Cardiac muscle cell (in vitro differentiated cells and primary cell): ENCODE measurements at places on chromosomes 2 and 18. TPM values are rescaled to one million over a fixed set of nuclear protein-coding genes. Genes with fewer than 3 reads are reported as not detected.
A peak's percentile ranks its signal among the peaks of the same experiment; 100 is the strongest.

Gene PLCL1
- polyA plus RNA-seq = 3.8 and 7.8 TPM in 2 replicates

Gene FMNL2
- 5.1 and 6.6 TPM in 2 replicates for polyA plus RNA-seq

Gene LIPG
- polyA plus RNA-seq = 1.5 and 2.8 TPM in 2 replicates

Gene ERICH2
- polyA plus RNA-seq = 2.9 and 6.2 TPM in 2 replicates

Gene CYTIP
- polyA plus RNA-seq = 0.15 TPM in 1 of 2 replicates, not detected in the other

Gene C1QL2
- polyA plus RNA-seq = 0.60 TPM in 1 of 2 replicates, not detected in the other

Gene NETO1
- 2.8 and 5.8 TPM in 2 replicates for polyA plus RNA-seq

Gene GCG
- not detected in 2 replicates for polyA plus RNA-seq

Gene ONECUT2
- 0.04 TPM in 1 of 2 replicates, not detected in the other for polyA plus RNA-seq

Gene NEU2
- not detected in 2 replicates for polyA plus RNA-seq

Gene AGXT
- polyA plus RNA-seq = 0.75 and 0.99 TPM in 2 replicates

Gene TMEM127
- 71.0 and 84.2 TPM in 2 replicates for polyA plus RNA-seq

Gene TMEM247
- not detected in 2 replicates for polyA plus RNA-seq

Gene LDLRAD4
- 7.6 and 11.5 TPM in 2 replicates for polyA plus RNA-seq

DNA sequence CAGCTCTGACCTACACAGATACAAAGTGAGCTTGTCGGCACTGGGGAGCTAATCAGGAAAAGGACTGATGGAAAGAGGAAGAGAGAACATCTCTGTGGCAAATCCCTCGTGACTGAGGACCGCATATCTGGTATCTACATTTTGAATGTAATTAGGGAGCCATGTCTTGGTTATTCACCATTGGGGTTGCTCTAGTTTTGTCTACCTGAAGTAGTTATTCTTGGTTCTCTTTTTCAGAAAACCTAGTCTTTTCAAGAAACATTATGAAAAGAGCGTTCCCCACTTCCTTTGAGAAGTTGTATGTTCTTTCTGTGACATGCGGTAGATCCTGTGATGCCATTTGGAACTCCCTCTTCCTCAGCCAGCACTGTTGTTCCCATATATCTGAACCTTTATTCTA is 104.4 kb downstream of the DOCK10 start:
- no peaks in the 10 kb centered on the region for H3K36me3 ChIP-seq
- H3K4me3 ChIP-seq = no peak overlapping the region
- DNase-seq = no peak
- H3K4me1 ChIP-seq = peaks cover 6% of the 10 kb centered on the region
- peaks cover 7% of the 10 kb centered on the region for H3K27me3 ChIP-seq
- H3K27ac ChIP-seq = no peak overlapping the region

DNA sequence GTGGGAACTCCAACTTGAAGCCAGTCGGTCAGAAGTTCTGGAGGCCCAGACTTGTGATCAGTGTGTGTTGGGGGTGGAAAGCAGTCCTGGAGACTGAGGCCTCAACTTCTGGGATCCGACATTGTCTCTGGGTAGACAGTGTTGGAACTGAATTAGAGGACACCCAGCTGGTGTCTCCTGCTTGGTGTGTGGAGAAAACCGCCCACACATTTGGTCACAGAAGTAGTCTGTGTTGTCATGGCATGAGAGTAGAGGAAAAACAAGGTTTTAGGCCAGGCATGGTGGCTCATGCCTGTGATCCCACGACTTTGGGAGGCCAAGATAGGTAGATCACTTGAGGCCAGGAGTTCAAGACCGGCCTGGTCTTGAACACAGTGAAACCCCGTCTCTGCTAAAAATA is 51.5 kb downstream of the PUM2 start:
- no peaks in the 10 kb centered on the region for H3K27me3 ChIP-seq
- peaks cover 2% of the 10 kb centered on the region for H3K4me1 ChIP-seq
- no peak overlapping the region for H3K4me3 ChIP-seq
- peaks cover 30% of the 10 kb centered on the region for H3K36me3 ChIP-seq
- no peak for DNase-seq

DNA sequence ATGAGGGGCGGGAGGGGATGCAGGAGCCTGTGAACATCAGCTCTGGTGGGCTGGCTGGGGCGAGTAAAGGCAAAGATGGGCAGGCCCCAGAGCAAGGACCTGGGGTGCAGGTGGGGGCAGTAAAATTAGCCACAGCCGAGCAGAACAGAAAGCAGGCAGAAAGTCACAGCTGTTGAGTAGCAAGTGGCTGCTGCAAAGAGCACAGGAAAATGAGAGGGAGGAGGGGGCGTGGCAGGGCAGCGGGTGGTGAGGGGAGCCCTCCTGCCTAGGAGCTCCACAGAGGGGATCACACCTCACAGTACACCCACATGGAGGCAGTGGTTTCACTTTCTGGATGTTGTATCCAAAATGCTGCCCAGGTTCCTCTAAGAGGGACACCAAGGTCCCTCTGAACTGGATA is 79.6 kb downstream of the LBH start:
- no peak overlapping the region for H3K27ac ChIP-seq
- H3K27me3 ChIP-seq = no peaks in the 10 kb centered on the region
- H3K4me1 ChIP-seq = no peaks in the 10 kb centered on the region

GRCh38 chr2:54471221-54471711 is 15.1 kb downstream of the SPTBN1 start:
- no peaks in the 10 kb centered on the region for H3K27me3 ChIP-seq
- H3K4me3 ChIP-seq = peak overlapping the region; percentile 22
- peak; percentile 92 for DNase-seq
- peaks cover 76% of the 10 kb centered on the region for H3K4me1 ChIP-seq
- no peaks in the 10 kb centered on the region for H3K36me3 ChIP-seq
- peak overlapping the region; percentile 99 for H3K27ac ChIP-seq

- H3K36me3 ChIP-seq = peaks cover 28% of the 10 kb centered on the region
- H3K27me3 ChIP-seq = no peaks in the 10 kb centered on the region
- H3K27ac ChIP-seq = peak overlapping the region; percentile 94
- peak; percentile 30 for DNase-seq
- no peak overlapping the region for H3K4me3 ChIP-seq
- H3K4me1 ChIP-seq = peaks cover 76% of the 10 kb centered on the region
Observed at GRCh38 chr2:66569321-66569851, 134.5 kb downstream of the MEIS1 start.

DNA sequence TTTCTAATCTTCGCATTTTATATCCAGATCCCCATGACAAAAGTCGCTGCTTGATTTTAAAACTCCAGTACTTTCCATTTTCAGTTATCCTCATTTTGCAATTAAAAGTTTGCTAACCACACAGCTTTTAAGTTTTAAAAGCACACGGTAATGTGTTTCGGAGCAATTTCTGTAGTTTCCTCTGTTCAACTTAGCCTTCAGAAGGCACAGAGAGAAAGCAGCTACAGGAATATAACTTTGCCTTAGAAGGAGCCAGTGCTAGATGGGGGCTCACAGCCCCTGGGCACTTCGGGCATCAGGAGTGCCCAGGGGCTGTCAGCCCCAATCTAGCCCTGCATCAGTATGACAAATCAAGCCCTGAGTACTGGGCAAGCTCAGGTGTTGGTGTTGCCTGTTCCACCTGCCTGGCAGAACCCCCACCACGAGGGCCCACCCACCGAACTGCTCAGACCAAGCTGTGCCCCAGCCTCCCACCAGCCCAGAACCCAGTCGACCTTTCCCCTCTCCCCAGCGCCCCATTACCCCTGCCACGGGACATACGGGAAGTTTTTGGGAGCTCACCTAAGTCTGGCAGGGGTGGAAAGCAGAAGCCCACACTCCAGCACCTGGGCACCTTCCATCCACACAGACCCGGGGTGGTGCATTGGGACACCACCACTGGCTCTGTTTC is 47.3 kb downstream of the TRABD2A start:
- H3K27me3 ChIP-seq = no peaks in the 10 kb centered on the region
- no peak overlapping the region for H3K27ac ChIP-seq
- no peaks in the 10 kb centered on the region for H3K36me3 ChIP-seq
- H3K4me3 ChIP-seq = no peak overlapping the region
- H3K4me1 ChIP-seq = no peaks in the 10 kb centered on the region

DNA sequence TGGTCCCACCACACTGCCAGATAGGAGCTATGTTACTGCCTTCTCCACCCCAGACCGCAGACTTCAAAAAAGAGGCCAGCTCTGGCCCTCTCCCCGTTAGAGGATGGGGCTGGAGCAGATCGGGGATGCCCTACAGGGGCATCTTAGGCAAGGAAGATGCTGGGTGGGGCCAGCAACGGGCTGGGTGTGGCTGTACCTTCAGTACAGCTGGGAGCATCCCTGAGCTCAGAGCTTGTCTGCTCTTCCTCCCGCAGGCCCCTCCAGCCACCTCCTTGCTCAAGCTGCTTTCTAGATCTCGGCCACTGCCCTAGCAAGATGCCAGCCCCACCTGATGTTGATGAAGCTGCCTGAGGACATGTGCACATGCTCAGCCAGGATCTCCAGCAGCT is 9.8 kb downstream of the PTPRN start:
- no peak overlapping the region for H3K4me3 ChIP-seq
- H3K27me3 ChIP-seq = peaks cover 47% of the 10 kb centered on the region

DNA sequence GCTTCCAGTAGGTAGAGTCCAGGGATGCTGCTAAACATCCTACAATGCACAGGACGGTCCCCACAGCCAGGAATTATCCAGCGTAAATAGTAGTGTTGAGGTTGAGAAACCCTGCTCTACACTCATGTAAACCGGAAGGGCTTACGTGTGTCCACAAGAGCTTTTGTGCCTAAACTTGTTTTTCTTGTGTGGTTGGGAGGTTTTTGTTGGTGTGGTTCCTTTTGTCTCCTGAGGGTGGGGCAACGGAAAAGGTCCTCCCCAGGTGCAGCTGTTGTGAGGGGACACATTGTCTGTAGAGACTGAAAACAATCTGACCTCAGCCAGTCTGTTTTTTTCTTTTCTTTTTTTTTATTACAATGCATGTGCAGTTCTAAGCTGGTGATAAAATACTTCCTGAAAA is 72.7 kb upstream of the MGAT5 start:
- H3K27ac ChIP-seq = no peak overlapping the region
- H3K27me3 ChIP-seq = no peaks in the 10 kb centered on the region
- H3K4me3 ChIP-seq = no peak overlapping the region

DNA sequence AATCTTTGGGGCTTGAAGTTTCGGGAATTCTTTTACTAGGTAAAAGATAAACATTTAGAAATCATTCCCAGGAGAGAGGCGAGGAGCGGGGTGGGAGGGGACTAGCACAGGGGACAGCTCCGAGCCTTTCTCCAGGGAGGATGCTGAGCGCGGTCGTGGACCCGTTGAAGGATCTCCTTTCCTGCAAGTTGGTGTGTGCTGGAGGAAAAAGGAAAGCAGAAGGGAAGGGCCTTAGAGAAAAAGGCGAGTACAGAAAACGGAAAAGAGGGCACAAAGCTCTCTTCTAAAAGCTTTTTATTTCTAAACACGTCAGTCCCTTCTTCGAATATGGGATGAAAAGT is 640 bp downstream of the SLC39A6 start:
- no peak overlapping the region for H3K27ac ChIP-seq
- H3K4me3 ChIP-seq = peak overlapping the region; percentile 87
- peak; percentile 52 for DNase-seq
- H3K27me3 ChIP-seq = no peaks in the 10 kb centered on the region

GRCh38 chr18:13268158-13269012 is 49.8 kb downstream of the LDLRAD4 start:
- peak overlapping the region; percentile 20 for H3K27ac ChIP-seq
- H3K4me3 ChIP-seq = no peak overlapping the region
- peak; percentile 47 for DNase-seq
- no peaks in the 10 kb centered on the region for H3K36me3 ChIP-seq

DNA sequence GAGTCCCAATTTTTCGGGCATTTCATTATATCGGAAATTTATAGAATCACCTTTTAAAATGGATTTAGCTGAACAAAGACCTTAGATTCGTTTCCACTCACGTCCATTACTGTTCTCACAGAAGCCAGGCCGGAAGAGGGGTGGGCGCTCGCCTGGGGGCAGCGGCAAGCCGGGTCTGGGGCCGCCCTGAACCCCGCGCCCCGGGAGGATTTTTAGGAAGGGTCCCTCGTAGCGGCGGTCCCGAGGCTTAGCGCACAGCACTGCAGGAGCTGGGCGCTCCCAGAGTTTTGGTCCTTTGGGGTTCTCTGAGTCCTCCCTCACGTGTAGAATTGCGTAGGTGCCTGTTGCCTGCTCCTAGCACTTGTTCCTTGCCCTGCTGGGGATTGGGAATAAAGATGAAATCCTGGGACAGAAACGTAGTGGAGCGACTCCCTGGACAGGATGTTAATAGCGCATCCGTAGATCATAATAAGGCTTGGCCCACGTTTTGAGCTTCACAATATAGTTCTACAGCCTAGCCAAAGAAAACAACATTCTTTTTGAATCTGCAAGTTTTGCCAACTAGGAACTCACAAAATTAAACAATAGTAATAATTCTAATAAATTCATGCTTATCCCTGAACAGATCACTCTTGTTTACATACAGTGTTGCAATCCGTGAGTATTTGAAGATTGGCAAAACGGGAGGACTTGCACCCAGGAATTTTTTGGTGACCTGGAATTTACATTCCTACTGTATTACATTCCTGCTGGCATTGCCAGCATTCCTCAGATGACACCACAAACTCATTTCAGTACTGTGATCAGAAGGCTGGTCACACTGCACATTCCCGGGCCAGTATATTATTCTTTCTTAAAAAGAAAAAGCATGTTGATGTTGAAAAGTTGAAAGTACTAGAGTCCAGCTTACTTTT is 875 bp downstream of the C18orf63 start:
- H3K36me3 ChIP-seq = no peaks in the 10 kb centered on the region
- peak overlapping the region; percentile 46 for H3K27ac ChIP-seq
- peaks cover 4% of the 10 kb centered on the region for H3K4me1 ChIP-seq
- no peaks in the 10 kb centered on the region for H3K27me3 ChIP-seq
- DNase-seq = peak; percentile 90

DNA sequence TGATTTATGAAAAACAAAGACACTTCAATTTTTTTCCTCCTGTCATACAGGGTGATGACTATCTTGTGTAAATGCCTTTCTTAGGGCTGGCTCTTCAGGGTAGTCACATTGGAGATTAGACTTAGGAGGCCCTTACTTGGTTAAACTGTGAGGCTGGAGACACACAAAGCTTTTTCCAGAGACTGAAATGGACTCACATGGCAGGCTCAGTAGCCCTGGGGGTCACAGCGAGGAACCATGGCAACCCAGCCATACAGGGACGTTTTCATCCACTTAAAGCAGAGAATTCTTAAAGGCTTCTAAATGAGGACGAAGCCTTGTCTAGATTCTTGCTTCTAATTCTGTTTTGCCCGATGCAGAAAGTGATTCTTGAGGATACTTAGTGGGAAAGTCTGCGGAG is 57.3 kb upstream of the ZDBF2 start:
- no peaks in the 10 kb centered on the region for H3K27me3 ChIP-seq
- peaks cover 19% of the 10 kb centered on the region for H3K4me1 ChIP-seq
- H3K4me3 ChIP-seq = no peak overlapping the region
- no peaks in the 10 kb centered on the region for H3K36me3 ChIP-seq

GRCh38 chr2:127479219-127479825 is 47.0 kb downstream of the IWS1 start:
- H3K36me3 ChIP-seq = peaks cover 21% of the 10 kb centered on the region
- H3K4me1 ChIP-seq = peaks cover 21% of the 10 kb centered on the region
- no peaks in the 10 kb centered on the region for H3K27me3 ChIP-seq
- no peak overlapping the region for H3K27ac ChIP-seq
- peak; percentile 73 for DNase-seq
- no peak overlapping the region for H3K4me3 ChIP-seq

GRCh38 chr2:112726487-112727190 is 5.8 kb downstream of the NT5DC4 start:
- H3K27me3 ChIP-seq = no peaks in the 10 kb centered on the region
- no peak overlapping the region for H3K27ac ChIP-seq
- no peak overlapping the region for H3K4me3 ChIP-seq

- DNase-seq = no peak
- H3K36me3 ChIP-seq = no peaks in the 10 kb centered on the region
- no peaks in the 10 kb centered on the region for H3K27me3 ChIP-seq
- peaks cover 11% of the 10 kb centered on the region for H3K4me1 ChIP-seq
Observed at GRCh38 chr2:99711144-99711543, 221.3 kb upstream of the REV1 start.

- H3K4me1 ChIP-seq = peaks cover 70% of the 10 kb centered on the region
- no peak overlapping the region for H3K4me3 ChIP-seq
- H3K36me3 ChIP-seq = no peaks in the 10 kb centered on the region
- peak overlapping the region; percentile 77 for H3K27ac ChIP-seq
- no peak for DNase-seq
Observed at GRCh38 chr2:45884126-45884525, 232.7 kb downstream of the PRKCE start.
